Gastroesophageal sphincter (tissue), 4 donors: ENCODE measurements at places on chromosomes 16 and 17. TPM values are rescaled to one million over a fixed set of nuclear protein-coding genes. Genes with fewer than 3 reads are reported as not detected.

DNA sequence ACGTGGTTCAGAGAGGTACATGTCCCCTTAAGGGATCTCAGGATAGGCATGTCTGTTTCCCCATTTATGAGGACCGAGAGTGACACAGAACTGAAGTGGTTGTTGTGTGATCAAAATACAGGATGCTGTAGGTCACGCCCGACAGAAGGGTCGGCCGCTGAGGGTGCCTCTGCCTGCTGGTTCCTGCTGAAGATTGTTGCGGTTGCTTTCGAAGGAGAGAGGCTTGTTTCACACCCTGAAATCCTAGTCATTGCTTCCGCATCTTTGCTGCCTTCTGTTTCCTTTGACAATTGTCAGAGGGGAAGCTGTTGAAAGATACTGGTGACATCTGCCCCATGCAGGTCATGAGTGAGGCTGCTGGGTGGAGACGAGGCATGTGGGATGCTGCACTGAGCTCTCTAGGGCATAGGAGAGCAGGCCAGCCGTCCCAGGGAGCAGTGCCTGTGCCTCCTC, 3.8 kb upstream of the NAT9 start:
- ATAC-seq: peak; percentile 29

DNA sequence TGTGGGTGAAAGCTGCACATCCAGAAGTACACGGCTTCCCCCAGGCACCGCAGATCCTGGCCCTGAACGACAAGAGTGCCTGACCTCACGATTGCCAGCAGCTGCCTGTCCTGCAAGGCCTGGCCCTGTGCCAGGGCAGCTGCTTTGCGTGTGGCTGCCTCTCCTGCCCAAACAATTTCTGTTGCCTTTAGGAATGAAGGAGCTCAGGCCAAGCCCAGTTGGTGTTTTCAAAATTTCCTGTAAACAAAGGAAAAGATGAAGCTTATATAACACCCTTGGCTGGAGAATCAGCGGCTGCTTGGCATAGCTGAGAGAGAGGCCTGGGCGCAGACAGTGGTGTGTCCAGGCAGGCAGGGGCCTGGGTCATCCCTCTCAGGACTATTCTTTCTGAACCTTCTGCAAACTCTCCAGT, 11.7 kb upstream of the SLC47A2 start:
- ATAC-seq: peak; percentile 88

DNA sequence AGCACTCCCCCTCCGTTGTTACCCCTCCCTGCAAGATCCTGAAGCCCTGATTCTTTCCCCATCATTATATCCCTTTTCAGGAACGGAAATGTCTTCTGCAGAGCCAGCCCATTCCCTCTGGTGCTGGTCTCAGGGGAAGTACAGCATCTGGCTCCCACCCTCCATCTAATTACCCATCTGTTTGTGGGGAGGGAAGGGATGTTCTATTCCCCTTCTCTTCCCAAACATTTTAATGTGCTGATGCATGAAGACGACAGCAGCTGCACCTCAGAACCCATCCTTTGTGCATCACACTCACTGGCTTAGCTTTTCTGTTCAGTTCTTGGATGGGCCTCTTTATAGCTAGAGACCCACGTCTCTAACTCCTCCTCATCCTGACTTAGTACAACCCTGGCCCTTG, 367.2 kb downstream of the CDH13 start:
- no peak for ATAC-seq

- ATAC-seq: no peak
These were observed 3.8 kb upstream of the NPB start for GRCh38 chr17:81898029-81898866.

DNA sequence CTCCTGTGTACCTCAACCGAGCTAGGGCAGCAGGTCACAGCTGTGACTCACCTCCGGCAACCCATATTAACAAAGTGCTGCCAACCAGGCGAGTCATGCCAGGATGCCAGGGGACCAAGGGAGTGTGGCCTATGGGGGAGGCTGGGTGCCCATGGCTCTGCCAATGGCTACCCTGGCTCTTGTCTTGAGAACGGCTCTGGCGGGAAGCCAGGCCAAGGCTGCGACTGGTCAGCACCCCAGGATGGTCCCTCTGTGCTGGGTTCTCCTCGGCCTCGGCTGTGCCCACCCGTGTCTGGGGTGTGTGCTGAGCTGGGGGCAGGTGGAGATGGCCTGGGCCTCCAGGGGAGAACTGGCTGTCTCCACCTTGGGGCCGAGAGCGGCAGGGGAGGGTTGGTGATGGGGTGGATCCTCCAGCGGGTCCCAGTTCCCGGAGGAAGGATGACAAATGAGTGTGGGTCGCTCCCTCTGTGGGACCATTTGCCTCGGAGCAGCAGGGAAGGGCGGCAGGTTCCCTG, 75.8 kb downstream of the MRC2 start:
- ATAC-seq: peak; percentile 15

- no peak for ATAC-seq
These were observed 218.7 kb upstream of the AXIN2 start for GRCh38 chr17:65780111-65780510.

ITGAD gene
- total RNA-seq: not detected

CMTM1 gene
- not detected for total RNA-seq

TTYH2 gene
- 5.5 TPM for total RNA-seq

DNA sequence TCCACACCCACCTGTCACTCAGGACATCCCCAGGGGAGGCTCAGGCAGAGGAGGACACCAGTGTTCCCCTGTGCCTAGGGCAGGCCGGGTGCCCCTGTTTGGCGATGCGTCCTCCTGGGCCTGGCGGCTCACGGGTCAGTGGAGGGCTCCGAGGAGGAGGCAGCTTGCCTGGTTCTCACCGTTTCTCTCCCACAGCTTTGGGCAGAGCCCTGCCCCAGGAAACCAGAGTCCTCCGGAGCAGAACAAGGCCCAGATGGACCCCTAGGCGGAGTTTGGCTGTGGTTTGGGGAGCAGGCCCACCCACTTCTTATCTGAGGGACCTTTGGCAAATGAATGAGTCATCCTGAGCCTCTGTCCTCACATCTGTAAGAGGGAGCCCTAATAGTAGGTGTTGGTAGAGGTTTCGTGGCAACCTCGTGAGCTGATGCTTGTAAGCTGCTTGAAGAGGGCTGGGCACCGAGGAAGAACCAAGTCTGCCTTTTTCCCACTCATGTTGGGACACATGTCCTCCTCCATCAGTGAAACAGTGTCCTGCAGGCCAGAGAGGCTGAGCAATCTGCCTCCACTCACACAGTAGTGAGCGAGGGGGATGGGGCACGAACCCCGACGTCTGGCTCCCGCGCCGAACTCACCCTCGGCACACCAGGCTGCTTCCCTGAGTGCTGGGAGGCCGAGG, 247.0 kb upstream of the CIBAR2 start:
- peak; percentile 23 for ATAC-seq

- ATAC-seq: no peak
These were observed 21.9 kb upstream of the ZC3H18 start for GRCh38 chr16:88548131-88548874.

DNA sequence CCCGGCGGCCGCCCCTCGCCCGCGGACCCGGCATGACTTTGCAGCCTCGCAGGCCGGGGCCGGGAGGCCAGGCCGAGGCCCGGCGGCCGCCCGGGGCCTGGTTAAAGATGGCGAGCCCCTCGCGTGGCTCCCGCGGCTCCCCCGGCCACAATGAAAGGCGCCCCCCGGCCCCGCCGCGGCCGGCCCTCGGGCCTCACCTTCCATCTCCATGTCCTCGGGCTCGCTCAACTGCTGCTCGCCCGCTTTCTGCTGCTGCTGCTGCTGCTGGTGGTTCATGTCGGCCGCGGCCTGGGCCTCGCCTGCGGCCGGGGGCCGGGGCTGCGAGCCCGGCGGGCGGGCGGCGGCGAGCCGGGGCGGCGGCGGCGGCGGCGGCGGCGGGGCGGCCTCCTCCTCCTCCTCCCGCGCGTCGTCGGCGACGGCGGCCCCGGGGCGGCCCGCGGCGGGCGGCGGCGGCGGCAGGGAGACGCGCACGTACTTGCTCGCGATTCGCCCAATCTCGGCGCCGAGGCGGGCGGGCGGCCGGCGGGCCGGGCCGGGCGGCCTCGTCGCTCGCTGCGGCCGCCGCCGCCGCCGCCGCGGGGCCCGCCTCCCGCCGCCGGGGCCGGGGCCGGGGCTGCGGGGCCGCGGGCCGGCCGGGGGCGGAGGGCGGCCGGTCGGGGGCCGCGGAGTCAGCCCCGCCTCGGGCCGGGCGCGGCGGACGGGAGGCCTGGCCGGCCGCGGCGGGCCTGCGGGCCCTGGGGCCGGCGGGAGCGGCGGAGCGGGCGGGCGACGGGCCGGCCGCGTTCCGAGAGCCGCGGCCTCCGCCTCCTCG, 491 bp downstream of the USP7 start:
- peak; percentile 52 for ATAC-seq

DNA sequence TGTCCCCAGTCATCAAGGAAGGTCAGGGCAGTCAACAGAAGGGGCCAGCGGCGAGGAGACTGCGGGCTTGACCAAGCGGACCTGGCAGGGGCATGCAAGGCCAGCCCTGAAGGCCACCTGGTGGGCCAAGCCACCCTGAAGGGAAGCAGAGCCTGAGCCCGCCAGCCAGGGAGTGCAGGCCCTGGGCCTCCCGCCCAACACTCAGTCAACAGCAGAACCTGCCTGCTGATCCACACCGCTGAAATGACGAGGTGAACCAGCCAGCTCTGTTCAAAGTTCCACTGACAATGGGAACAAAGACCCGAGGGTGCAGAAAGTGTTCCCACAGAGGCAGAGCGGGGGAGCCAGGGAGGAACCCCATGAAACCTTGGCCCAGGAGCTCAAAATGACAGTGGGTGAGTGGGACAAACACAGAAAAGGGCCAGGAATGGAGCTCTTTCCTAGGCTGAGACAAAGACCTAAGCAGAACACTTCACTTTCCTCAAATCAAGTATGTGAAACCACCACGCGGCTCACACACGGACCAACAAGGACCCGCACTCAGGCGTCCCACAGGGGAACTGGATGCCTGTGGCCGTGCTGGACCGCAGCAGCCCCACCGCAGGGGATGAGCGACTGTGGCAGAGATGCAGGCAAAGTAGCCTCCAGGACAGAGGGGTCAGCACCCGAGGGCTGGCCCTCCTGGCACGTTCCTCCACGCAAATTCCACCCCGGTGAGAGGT, 12.0 kb downstream of the AXIN1 start:
- ATAC-seq: no peak

DNA sequence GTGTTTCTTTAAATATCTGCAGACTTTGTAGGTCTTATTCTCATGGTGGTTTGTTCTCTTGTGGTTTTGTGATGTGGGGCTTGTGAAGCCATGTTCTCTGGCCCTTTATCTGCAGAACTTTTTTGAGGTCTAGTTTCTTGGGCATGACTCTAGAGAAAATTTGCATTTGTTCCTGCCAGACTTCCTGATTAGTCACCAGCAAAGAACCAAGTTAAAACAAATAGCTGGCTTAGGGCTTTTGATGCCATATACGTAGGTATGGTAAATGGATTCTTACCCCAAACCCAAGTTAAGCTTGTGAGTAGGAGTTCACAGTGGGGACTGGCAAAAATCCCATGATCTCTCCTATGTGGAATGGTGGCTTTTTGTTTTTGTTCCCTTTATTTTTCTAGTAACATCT, 68.7 kb upstream of the IRX3 start:
- no peak for ATAC-seq

- ATAC-seq: no peak
These were observed 31.4 kb upstream of the CORO6 start for GRCh38 chr17:29653995-29654714.

BEAN1 gene
- 0.54 TPM for total RNA-seq
